Common myeloid progenitor, CD34-positive (primary cell): ENCODE measurements at places on chromosomes 6 and 20.

GRCh38 chr6:33172688-33173534, 19.4 kb downstream of the COL11A2 start:
- peak; percentile 29 for DNase-seq

DNA sequence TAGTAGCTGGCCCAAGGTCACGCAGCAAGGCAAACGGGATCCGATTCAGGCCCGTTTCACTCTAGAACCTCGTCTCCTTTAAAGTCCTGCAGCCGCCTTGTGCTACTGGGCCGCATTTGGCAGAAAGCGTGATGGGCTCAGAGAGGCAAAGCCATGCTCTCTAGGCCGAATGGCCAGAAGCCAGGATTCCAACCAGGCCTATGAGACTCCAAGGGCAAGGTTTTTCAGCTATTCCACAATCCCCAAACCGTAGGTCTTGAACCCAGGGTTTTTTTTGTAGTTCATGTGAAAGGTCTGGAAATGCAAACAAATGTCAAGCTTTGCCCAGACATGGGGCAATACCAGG, 174.1 kb downstream of the PREX1 start:
- DNase-seq = no peak

DNA sequence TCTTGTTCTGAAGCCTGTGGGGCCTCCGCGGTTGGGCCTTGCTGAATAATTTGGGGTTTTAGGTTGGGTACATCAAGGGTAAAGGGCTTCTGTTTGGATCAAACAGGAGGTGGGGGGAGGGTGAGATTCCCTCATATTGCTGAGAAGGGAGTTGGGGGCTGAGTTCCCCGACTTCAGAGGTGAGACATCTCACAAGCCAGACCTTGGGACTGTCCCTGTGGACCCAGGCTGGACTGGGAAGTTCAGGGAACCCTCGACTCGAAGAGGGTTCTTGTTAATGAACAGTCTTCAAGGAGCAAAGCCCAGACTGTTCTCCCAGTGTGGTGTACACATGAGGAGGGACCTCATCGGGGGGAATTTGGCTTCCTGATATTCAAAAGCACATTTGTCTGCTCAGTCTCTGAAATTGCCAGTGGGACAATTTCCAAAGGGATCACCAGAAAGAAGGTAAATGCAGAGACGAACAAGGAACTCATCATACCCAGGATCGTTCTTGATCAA, 118.5 kb downstream of the SYCP2 start:
- no peak for DNase-seq

GRCh38 chr6:159229651-159230051, 60.5 kb downstream of the FNDC1 start:
- DNase-seq = no peak

DNA sequence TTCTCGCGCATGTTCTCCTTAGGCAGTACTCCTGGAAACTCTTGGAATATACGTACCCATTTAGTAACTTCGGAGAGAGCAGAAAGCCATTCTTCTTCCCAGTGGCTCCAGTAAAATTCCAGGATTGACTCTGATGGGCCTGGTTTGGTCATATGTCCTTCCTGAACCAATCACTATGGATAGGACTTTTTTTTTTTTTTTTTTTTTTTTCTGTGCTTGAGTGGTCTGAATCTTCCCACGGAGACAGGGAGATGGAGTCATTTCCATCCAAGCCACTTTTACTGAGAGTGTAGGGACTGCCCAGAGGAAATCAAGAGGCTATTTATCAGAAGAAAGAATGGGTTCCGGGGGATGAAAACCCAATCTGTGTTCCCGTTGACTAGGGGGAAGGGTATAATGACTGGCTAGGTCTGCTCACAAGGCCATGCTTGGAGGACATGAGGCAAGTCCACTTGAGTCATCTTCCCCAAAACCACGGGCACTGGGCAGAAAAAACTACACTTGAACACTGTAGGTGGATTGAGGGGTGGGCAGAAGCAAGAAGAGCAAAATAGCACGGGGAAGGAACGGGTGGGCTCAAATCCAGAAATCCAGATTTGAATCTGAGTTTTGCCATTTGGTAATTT, 35.4 kb upstream of the MRPS18A start:
- no peak for DNase-seq

DNA sequence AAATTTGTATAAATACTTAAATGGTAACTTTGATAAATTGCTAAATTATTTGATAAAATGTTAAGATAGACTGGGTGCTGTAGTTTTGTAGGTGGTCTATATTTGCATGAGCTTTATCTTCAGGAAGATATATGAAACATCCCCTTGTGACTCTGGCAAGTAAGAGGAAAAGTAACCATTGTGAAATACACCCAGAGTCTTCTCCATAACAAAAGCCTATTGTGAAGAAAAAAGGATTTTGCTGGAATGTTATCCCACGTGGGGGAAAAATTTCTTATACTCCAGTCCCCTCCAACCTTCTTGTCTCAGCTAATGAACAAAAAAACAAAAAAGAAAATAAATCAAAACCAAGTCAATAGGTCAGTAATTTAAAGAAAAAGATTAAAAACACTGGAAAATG, 600.7 kb downstream of the HDGFL1 start:
- DNase-seq = no peak

- DNase-seq = no peak
Measured at GRCh38 chr6:142699391-142699790, 245.6 kb downstream of the HIVEP2 start.

GRCh38 chr6:72464791-72465691, 156.8 kb upstream of the KCNQ5 start:
- DNase-seq = no peak

DNA sequence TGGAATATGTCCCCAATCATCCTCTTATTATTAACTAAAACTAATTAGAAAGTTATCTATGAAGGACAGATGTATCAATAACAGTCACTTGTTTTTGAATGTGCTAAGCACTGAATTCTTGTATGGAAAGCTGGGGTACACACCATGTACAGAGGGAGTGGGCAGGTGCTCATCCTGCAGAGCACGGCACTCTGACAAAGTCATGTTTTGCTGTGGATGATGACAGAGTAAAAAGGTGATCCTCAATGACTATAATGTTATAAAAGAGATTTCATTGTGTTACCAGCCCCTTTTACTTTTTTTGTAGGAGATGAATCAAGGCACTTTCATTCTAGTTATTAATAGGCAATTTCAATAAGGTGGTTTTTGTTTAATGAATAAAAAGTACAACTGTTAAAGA, 51.4 kb upstream of the MCM9 start:
- DNase-seq = no peak

DNA sequence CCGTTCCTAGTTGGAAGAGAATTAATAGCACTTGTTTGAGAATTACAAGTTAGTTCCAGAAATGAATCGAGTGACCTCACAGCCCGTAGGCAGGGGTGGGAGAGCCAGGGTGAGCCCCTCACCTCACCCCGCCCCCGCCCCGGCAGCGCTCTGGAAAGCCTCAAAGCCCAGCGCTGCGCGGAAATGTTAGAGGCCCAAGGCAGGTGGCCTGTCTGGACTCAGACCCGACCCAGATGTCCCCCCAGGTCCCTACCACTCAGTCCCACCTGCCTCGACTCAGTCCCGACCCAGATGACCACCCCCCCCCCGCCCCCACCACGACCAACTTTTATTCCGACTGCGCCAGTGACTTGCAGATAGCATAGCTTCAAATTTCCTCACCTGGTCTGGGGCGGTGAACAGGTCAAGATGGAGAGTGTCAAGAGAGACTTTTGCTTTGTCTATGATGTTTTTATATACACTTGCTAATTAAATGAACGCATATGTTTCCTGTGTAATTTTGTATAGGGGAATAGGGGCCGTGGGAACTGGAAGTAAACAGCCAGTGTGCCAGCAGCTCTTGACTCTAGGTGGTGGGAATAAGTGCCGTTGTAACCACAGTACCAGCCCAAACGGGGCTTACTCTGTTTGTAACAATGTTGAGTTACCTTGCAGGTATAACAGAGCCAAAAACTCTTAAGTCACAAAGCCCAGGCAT, 1.2 kb upstream of the PXDC1 start:
- DNase-seq = peak; percentile 53

- DNase-seq = no peak
Measured at GRCh38 chr20:58342104-58342945, 32.8 kb downstream of the RAB22A start.

GRCh38 chr6:3592371-3592941, 135.6 kb upstream of the SLC22A23 start:
- DNase-seq = peak; percentile 25

- no peak for DNase-seq
Measured at GRCh38 chr20:38747495-38748096, 664 bp upstream of the ACTR5 start.

DNA sequence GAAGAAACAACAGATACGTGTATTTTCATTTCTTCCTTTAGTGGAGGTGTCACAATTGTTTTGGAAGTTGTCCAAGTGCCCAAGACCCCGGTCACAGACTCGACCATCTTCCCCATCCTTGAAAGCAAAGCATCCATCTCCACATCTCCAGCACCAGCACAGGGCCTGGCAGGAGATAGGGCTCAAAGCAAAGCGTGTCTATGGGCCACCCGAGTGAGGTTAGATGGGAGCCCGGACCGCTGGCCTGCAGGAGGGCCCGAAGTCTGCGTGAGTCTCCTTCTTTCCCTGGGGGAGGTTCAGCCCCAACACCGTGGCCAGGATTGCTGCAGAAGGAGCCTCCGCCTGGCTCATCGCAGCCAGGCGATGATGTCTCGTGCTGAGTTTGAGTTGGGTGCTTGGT, 83.5 kb upstream of the SULF2 start:
- no peak for DNase-seq

DNA sequence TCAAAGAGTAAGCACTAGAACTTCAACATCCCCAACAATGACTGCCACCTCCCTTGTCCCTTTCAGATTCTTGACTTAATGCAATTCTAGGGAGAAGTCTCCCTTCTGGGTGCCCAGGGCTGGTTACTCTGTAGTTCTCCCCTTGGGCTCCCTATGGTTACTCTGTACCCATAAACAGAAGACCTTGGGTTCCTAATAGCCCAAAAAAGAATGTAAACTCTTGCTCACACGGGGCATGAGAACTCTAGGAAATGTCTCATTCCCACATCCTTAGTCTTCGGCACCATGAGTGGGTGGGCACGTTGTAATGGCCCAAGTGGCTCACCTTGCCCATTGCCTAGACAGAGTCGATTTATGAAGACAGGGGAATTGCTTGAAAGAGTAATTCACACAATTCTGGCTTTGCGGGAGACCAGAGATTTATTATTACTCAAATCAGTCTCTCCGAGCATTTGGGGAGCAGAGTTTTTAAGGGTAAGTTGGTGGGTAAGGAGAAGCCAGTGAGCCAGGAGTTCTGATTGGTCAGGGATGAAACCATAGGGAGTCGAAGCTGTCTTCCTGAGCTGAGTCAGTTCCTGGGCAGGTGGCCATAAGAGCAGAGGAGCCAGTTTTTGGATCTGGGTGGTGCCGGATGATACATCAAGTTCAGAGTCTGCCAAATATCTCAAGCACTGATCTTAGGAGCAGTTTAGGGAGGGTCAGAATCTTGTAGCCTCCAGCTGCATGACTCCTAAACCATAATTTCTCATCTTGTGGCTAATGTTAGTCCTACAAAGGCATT, 61.2 kb upstream of the SIRPG start:
- no peak for DNase-seq

- no peak for DNase-seq
Measured at GRCh38 chr6:168376811-168377483, 57.4 kb upstream of the DACT2 start.

DNA sequence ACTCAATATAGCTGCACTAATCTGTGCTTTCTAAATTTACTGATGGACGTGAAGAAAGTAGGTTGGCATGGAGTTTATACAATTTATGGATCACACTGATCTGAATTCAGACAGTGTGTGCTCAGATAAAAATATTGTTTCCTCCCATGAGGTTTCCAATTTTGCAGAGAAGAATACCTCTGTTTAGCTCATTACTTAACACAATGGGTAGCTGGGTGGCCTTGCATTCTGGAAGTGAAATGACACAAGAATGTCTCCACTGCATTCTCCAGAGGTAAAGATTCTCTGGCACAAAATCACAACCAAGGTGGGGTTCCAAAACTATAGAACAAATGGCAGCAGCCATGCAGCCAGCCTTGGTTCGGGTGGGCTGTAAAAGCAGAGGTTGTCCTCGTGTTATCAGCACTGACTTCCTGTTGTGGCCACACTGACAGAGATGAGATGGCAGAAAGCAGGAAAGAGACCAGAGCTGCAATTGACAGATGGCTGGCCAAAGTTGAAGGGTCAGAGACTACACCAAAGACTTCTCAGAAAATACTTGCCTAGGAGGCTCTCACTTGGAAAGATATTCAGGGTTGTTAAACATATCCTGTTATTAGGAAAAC, 50.2 kb downstream of the HDAC2 start:
- DNase-seq = peak; percentile 71

GRCh38 chr6:127858727-127859391, 42.0 kb downstream of the THEMIS start:
- DNase-seq = no peak

DNA sequence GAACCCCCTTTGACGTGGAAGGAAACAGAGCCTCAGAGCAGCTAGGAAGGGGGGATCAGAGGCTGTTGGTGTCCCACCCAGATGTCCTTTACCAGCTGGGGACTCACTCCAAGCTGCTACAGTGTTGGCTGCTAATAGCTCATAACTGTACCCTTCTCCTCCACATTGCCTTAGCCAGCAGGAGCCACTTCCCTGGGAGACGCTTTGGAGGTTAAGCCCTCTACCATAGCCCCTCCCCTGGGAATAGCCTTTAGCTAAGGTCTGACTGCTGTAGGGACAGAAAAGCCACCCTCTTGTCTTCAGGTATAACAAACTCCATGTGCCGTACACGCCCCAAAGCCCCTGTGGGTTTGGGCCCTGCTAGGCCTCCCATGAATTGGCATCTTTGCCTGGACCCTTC, 238.6 kb downstream of the LRFN2 start:
- DNase-seq = no peak

DNA sequence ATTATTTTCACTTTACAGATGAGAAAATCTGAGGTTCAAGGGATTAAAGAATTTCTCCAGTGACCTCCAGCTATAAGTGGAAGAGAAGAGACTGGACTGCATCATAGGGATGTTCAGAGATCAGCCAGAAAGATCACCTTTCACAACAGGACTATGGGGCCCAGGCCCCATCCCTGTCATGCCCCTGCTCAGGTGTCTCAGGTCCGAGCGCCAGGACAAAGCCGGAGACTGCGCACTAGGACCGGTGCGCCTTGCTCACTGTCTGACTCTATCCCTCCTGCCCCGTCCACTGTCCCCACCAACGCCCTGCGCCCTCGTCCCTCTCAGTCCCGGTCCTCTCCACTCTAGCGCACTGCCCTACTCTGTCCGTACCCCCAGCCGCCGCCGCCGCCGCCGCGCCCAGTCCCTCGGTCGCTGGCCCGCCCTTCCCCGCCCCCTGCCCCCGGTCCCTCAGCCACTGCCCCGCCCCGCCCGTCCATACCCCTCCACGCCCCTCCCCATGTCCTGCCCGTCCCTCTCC, 521 bp upstream of the RAD21L1 start:
- DNase-seq = no peak

DNA sequence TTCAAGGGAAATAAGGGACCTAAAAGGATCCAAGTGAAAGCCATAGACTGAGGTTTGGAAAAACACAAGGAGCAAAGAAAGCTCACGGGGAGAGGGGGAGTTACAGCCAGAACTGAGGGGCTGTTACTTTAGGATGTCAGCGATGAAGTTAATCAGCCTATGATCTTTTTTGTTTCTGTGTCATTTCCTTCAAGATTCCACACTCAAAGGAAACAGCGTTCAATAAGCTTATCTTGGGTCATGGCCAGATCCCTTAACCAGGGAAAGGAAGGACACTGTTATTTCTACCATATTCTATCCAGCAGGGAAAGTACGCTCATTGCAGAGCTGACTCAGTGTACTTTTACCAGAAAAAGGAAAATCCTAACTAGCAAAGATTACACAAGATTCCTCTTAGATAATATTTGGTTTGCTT, 132.8 kb downstream of the PFDN4 start:
- no peak for DNase-seq

- no peak for DNase-seq
Measured at GRCh38 chr6:122136386-122136785, 263.1 kb upstream of the HSF2 start.

GRCh38 chr6:123616942-123617341, 19.8 kb downstream of the TRDN start:
- no peak for DNase-seq
